Stimulated activated CD4-positive, alpha-beta T cell treated with anti-CD3 and anti-CD28 coated beads, Interleukin-1b, Interleukin-23, amount 100 ng/mL, for 1 hour (primary cell): ENCODE measurements at places on chromosomes 4 and X.

- DNase-seq, result no peak
These were observed 141.2 kb downstream of the NDST3 start for GRCh38 chr4:118175506-118175905.

- no peak for DNase-seq
These were observed 30.6 kb upstream of the IL9R start for GRCh38 chrX:155966876-155967275.

- DNase-seq, result no peak
These were observed 105.2 kb downstream of the UCHL1 start for GRCh38 chr4:41361794-41362526.

GRCh38 chrX:133175162-133175561 is 43.0 kb downstream of the TFDP3 start:
- DNase-seq, result no peak

DNA sequence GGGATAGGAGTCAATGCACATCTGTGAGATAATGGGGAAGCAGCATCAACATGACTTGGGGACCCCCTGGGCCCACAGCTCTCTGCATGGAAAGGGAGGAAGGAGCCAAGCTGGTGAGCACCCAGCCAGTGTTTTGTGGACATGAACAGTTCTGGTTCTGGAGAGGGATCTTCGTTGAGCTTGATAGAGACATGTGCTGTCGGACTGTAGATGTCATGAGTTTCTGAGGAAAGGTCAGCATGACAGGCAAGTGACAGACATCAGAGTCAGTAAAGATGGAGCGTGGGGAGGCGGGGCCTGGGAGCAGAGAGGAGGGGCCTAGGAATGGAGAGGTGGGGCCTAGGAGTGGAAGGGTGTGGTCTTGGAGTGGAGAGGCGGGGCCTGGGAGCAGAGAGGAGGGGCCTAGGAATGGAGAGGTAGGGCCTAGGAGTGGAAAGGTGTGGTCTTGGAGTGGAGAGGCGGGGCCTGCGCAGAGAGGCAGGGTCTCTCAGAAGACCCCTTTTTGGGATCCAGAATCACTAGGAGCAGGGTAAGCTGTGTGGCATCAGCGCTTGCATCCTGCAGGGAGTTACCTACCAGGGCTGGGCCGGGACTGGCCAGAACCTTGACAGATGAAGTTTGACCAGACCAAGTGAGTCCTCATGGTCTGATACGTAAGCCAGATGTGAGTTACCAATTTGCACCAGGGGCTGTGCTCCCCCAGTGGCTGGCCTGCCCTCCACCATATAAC is 33.7 kb downstream of the PIGG start:
- no peak for DNase-seq

DNA sequence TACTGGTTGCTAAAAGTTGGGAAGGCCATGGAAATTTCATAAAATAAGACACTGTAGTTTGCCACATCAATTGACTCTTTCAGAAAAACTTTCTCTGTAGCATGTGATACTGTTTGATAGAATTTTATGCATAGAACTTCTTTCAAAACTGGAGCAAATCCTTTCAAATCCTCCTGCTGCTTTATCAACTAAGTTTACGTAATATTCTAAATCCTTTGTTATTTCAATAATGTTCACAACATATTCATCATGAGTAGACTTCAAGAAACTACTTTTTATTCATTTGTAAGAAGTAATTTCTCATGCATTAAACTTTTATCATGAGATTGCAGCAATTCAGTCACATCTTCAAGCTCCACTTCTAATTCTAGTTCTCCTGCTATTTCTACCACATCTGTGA is 199.3 kb downstream of the PCDH18 start:
- no peak for DNase-seq

DNA sequence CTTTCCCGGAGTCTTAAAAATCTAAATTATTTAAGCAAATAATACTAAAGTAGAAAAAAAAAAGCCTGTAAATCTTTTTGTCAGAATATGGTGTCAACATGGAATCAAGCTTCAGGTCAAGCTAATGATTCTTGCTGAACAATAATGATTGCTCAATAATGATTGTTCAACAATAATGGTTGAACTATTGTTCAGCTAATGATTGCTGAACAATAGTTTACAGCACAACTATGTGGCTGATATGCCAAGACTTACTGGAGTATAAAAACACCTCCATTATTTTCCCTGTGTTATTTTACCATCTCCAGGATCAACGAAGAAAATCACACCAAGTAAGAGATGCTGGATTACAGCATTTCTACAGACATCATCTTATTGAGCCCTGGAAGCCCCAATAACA is 35.1 kb upstream of the SMIM31 start:
- DNase-seq, result no peak

DNA sequence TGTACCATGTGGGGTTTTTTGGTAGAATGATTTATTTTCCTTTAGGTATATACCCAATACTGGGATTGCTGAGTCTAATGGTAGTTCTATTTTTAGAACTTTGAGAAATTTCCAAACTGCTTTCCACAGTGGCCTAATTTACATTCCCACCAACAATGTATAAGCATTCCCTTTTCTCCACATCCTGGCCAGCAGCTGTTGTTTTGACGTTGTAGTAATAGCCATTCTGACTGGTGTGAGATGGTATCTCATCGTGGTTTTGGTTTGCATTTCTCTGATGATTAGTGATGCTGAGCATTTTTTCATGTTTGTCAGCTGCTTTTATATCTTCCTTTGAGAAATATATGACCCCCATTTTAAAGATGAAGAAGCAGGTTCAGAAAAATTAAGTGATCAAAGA is 153.7 kb downstream of the CBR4 start:
- DNase-seq, result no peak

DNA sequence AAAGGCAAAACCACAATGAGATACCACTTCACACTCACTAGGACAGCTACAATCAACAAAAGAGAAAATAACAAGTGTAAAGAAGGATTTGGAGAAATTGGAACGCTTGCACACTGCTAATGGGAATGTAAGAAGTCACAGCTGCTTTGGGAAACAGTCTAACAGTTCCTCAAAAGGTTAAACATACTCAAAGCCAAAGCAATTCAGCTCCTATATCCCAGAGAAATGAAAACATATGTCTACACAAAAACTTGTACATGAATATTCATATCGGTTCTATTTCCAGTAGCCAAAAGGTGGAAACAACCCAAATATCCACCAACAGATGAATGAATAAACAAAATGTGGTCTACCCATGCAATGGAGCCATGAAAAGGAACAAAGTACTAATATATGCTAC is 64.0 kb downstream of the TEC start:
- no peak for DNase-seq

- no peak for DNase-seq
These were observed 25.9 kb downstream of the METTL14 start for GRCh38 chr4:118711052-118711451.

GRCh38 chr4:118883861-118884260 is 4.8 kb upstream of the SYNPO2 start:
- no peak for DNase-seq

GRCh38 chr4:102606261-102606660 is 105.1 kb downstream of the NFKB1 start:
- DNase-seq, result no peak
